ENCODE measurements at places on chromosomes 11 and 22.

DNA sequence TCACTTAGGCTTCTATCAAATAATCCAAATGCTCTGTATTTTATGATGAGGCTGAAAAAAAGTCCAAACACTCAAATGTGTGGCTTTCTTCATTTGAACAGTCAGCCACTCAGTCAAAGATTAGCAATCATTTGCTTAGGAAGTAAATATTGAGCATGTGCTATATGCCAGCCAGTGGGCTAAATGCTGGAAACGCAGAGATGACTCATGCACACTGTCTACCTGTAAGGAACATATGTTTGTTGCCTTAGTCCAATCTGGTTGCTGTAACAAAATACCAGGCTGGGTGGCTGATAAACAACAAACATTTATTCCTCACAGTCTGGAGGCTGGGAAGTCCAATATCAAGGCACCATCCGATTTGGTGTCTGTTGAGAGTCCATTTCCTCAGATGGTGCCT lies 617.3 kb downstream of the NTM start:
- no peak for DNase-seq

GRCh38 chr11:77472991-77473800 lies 698 bp downstream of the PAK1 start:
- no peak for DNase-seq

GRCh38 chr11:45881708-45882368 lies 3.6 kb upstream of the MAPK8IP1 start:
- DNase-seq, result no peak

DNA sequence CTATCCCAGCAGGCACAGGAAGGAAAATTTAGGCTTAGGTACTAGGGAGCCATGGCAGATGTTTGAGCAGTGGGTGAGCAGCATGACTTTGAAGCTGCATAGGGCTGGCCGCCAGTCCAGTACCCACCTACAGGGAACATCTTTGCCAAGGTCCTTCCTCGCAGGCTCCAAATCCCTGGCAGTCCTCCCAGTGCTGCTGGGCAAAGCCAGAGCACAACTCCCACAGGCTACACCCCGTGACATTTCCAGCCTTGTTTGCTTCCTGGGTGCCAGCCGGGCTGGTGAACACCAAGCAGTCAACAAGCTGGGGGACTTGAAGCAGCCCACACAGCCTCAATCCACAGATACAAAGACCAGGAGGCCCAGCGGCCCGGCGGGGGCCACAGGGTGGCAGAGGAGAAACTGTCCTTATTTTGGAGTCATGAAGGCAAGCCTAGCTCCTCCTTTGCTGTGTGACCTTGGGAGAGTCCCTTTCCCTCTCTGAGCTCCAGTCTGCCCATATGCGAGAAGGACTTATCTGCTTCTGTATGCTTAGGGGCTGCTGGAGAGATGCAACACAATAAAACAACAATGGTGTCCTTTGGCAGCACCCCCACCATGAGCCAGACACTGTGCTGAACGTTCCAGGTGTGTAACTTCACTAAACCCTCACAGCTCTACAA lies 28.0 kb downstream of the TPST2 start:
- DNase-seq, result no peak

Measured in coronary artery (tissue), 2 donors.